A549 (cell line): ENCODE measurements at places on chromosomes 2 and 18.

DNA sequence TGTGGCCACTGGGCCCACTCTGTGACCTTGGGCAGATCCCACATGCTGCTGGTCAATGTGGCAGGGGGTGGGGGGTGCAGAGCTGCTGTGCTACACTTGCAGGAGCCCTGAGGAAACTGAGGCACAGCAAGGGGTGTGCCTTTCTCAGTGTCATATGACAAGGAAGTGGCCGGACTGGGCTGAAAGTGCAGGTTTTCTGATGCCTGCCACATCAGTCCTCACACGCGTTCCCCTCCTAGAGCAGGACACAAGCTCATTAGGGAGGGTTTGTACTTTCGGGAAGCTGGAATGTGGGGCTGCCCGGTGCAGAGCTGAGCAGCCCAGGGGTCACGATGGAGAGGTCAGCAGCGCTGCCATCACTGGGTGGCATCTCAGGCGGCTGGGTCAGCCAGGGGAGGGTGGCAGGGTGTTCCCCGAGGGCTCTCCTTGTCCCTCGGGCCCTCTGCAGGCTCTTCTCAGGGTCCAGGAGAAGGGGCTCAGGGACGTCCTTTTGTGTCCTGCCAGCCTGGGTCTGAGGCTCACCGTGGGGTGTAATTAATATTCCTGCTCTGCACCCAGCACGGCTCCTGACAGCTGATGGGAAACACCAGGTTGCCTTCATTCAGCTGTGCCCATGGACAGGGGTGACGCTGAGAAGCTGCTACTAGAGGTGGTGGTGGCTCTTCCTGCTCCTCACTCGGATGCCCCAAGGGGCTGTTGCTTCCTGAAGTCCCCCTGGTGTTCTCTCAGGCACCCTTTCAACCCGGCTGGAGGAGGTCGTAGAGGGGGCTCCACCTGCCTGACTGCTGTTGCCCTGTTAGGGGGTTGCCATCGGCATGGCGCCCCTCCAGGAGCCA, 62.1 kb upstream of the HDAC4 start:
- no peak for DNase-seq

DNA sequence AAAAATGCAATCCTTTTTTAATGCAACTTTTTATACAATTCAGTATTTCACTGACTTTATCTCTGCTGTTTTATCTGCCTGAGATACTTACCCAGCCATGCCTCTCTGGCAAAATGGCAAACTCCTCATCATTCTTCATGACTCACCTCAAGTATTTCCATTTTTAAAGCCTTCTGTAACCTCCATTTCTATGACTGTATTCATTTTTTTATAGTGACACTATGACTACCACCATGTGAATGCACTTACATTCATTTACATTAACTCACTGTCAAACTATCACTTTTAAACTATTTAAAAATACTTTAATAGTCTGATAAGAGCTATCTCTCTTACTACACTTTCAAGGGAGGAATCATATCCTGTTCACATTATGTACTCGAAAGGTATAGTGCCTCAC, 99.4 kb upstream of the SCN7A start:
- DNase-seq: no peak

- DNase-seq: peak; percentile 36
These were observed 168.2 kb downstream of the FAM210A start for GRCh38 chr18:13558124-13558523.

GRCh38 chr2:200929334-200930249, 33.9 kb downstream of the ORC2 start:
- DNase-seq: peak; percentile 30

DNA sequence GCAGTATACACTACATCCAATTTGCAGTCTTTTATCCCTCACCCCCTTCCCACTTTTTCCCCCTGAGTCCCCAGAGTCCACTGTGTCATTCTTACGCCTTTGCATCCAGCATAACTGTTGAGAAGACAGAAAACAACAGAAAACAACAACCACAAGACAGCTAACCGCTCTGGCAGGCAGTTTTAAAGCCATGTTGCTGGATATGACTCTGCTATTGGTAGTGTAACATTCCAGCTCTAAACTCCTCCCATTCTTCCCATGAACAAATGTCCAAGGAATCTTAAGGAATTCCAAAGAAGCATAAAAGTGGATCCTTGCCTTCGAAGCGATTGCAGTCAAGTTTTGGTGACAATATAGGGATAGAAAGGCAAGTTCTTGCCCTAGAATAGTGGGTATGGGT, 599.1 kb downstream of the NYAP2 start:
- no peak for DNase-seq

GRCh38 chr2:136378712-136379595, 261.0 kb upstream of the CXCR4 start:
- peak; percentile 53 for DNase-seq

DNA sequence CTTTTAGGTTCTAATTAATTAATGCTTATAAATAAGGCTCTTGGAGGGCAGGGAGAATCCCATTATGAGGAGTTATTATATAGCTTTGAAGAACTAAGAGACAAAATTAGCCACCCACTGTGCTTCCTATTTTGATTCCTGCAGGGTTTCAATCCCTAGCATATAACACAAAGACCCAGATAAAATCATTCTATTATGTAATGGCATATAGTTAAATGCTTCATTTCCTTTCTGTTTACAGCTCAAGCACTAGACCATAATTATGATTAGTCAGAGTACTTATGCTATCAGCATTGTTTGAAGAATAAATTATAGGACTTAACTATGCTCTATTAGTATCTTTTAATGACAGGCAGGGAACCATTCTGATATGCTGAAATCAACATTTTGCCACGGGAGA, 9.1 kb downstream of the GPR155 start:
- DNase-seq: no peak

GRCh38 chr2:40554665-40555294, 102.9 kb upstream of the SLC8A1 start:
- peak; percentile 6 for DNase-seq

DNA sequence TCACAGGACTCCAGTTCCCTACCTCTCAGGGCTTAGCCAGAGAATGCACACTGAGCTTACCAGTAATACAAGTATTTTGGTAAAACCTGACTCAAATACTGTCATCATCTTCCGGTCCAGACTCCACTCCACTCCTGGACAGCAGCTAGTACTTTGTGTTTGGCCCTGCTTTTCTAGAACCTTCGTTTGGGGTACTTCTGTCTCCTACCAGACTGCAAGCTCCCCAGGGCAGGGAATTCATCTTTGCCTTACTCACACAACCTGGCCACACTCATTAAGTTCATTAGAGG, 108.9 kb upstream of the CDC42EP3 start:
- no peak for DNase-seq

GRCh38 chr2:36792951-36793350, 96.4 kb downstream of the VIT start:
- no peak for DNase-seq

DNA sequence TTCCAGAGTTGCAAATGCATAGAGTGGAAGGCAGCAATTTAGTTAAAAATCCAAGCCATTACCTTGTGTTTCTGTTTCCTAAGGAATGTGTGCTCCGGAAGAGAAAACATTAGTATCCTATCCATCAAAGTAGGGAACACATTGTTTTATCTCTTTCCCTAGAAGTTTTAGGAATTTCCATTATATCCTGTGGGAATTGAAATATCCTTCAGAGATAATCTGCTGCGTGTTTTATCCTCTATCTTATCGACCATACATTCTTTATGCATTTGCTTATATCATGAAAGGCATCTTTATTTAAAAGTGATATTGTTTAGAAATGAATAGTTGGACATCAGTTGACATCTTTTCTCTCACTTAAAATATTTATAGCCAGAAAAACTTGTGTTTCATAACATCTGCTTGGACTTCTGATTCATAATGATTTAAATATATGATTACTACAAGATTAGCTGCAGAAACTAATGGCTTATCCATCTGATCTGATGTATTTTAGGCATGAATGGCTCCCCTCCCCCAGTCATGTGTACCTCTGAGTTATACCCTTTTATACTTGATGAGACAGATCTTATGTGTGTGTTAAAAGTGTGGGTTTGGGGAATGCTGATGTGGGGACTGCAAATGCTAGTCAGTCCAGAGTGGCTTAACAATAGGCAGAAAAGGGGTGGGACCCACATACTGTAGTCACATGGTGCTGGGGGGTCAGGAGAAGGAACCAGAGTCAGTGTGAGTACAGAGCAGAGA, 136.2 kb upstream of the ARHGAP28 start:
- no peak for DNase-seq
